ENCODE measurements at places on chromosomes 12 and 14.

GRCh38 chr14:100773331-100774163 is 46.9 kb downstream of the DLK1 start:
- no peak for DNase-seq

GRCh38 chr14:37843954-37844607 is 248.7 kb downstream of the TTC6 start:
- DNase-seq: no peak

DNA sequence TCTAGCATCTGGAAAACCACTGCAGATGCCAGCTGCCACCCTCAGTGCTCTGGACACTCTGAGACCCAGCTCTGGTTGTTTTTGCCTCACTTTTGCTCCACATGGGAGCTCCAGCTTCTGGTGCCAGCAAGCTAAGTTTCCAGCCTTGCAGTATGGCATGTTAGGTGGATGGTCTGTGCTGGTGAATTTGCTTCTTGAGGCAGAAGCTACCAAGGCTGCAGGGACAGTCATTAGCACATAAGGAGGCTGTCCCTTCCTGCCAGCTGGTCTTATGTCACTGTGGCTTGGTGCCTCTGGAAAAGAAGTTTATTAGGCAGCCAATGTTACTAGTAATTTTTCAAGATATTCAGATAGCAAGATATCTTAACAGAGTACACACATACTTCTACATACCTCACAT is 64.2 kb upstream of the CSRP2 start:
- DNase-seq: no peak

- no peak for DNase-seq
These were observed 6.5 kb downstream of the TPH2 start for GRCh38 chr12:71945121-71945520.

DNA sequence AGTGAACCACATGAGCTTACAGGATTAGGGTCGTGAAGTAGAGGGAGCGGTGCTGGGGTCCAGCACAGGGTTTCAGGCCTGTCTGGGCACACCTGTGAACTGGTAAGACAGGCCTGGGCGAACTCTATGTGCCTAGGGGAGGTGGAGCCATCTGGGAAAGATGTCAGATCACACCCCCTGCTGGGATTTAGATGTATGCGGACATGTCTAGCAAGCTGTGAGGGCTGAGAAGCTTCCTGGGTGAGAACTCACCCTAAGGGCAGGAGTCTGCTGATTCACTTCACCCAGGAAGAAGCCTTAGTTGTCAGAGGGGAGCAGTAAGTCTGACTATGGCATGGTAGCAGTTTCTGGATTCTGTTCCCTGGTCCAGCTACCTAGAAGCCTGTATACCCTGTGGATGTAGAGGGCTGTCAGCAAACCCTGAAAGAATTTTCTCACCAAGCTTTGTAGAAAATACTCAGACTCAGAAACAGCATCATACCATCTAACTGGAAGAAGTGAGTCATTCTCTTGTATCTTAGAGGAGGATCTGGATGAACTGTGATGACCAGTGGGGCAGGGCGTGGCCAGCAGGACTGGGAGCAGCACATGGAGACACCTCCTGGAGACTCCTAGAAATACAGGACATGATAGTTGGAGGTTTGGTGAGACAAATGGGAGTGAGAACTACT is 11.2 kb upstream of the PYGL start:
- DNase-seq: peak; percentile 18

DNA sequence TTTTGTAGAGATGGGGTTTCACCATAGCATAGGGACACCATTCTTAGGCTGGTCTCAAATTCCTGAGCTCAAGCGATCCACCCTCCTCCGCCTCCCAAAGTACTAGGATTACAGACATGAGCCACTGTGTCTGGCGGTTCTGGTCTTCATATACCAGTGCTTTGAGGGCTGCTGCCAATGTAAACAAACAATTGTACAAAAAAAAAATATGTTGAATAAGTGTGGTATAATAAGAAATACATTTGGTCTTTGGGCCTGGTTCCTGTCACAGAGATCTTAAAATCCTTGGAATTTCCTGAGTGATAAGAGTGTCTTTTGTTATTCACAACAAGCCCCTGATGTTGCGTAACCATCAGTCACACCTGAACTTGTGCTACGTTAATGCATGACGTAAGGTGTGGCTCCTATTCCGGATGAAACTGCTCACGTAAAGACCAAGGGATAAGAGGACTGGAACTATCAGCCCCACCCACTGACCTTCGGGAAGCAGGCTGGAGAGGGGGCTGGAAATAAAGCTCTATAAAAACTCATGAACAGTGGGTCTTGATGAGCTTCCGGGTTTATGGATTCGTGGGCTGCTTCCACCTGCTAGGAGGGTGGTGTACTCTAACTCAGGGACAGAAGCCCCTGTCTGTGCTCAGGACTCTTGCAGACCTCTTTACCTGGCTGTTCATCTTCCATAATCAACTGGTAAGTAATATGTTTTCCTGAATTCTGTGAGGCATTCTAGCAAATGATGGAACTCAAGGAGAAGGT is 16.5 kb upstream of the RIMKLB start:
- no peak for DNase-seq

GRCh38 chr12:103580026-103580425 is 7.0 kb upstream of the STAB2 start:
- no peak for DNase-seq

GRCh38 chr12:100796621-100797020 is 2.0 kb downstream of the ANO4 start:
- DNase-seq: no peak

DNA sequence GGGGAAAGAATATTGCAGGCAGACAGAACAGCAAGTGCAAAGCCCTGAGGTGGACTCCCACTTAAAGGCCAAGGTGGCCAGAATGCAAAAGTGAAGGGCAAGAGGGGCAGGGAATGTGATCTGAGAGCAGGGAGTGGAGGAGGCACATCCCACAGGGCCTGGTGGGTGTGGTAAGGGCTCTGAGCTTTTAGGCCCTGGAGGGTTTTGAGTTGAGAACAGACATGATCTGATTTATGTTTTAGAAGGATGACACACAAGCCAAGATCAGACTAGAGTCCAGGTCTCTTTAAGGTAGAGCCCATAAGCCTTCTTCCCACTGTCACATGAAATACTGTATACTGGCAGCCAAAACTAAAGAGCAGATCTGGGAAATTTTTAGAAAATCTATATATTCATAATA is 162.5 kb downstream of the SLC38A4 start:
- DNase-seq: no peak

- DNase-seq: no peak
These were observed 7.2 kb upstream of the MAP3K9 start for GRCh38 chr14:70816525-70816924.

DNA sequence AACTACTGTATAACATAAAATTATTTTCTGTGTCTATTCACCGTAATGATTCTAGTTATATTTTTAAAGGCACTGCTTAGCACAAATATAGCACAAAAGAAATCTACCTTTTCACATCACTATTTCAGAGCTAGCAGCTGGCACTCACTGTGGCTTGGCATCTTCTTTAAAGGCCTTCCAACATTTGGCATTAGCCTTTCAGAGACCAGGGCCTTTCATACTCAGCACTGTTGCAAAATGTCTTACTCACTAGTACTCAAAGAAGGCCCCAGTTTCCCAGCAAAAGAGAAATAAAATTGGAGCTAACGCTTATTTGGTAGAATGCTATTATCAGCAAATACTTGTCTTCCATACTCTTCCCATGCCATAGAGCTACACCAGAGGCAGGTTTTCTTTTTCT is 238.4 kb downstream of the MED13L start:
- DNase-seq: no peak

DNA sequence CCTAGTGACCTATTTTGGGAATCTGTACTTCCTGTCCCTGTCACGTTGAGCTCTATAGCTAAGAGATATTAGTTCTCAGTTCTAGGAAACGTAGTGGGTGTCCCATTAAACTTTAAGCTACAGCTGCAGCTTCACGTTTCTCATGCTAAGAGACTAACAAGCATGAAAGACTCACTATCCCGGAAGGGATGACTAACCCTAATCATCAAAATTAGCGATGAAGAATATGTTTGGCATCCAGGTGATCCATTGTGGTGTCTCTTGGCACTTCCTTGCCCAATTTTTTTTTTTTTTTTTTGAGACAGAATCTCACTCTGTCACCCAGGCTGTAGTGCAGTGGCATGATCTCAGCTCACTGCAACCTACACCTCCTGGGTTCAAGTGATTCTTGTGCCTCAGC is 11.0 kb upstream of the LALBA start:
- DNase-seq: no peak

DNA sequence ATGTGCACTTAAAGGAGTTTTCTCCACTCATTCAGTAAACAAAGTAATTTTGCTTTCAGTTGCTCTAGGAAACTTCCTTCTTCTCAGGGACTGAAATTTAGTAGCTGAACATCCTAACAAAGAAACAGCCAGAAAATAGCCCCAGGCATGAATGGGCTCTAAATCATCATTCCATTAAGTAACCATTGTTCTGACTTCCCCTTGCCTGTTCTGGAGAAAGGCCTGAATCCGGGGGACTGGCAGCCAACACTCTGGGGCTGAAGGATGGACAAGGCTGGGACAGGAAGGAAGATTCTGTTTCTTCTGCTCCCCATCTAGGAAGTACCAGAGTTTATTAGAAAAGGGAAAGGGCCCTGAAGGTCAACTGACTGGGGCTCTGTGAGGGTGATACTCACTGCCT is 104.5 kb downstream of the ESRRB start:
- DNase-seq: no peak

- no peak for DNase-seq
These were observed 194.4 kb upstream of the PPFIA2 start for GRCh38 chr12:81953541-81953940.

- no peak for DNase-seq
These were observed 29.3 kb upstream of the GAS2L3 start for GRCh38 chr12:100544165-100544564.

DNA sequence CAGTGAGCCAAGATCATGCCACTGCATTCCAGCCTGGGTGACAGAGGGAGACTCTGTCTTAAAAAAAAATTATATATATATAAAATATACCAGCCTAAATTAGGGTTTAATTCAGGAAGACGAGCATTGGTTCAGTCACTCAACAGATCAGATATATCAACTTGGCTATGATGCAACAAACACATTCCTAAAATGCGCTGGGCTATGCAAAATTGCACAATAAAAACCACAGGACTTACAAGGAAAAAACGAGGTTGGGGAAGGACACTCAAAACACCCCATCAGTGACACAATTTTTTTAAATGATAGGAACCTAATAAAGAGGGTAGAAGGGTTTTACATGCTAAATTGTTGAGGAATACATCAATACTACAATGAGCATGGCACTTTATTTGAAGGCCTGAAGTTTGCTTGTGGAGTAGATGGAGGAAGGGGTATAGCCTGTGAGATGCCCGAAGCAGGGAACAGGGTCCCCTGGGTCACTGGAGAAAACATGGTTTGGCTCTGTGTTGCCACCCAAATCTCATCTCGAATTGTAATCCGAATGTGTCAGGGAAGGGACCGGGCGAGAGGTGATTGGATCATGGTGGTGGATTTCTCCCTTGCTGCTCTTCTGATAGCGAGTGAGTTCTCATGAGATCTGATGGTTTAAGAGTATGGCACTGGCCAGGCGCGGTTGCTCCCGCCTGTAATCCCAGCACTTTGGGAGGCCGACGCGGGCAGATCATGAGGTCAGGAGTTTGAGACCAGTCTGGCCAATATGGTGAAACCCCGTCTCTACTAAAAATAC is 71.2 kb downstream of the TNFAIP2 start:
- DNase-seq: no peak

- DNase-seq: no peak
These were observed 52.5 kb upstream of the VASH1 start for GRCh38 chr14:76708771-76709170.

DNA sequence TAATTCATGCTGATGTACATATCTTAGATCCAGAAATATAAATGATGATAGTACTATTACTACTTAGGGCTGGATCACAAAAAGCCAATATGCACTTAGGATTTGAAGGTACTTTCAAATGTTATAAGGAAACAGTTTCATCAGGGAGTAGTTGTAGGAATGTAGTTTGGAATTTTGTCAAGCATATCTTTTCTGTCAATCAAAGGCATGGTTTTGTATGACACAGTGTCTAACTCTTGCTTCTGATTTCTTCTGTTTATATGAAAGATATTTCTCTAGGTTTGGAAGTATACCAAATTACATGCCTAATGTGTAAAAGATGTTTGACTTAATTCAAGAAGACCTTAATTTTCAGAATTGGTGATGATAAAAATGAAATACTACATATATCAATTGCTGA is 135.7 kb downstream of the RAD51B start:
- no peak for DNase-seq

DNA sequence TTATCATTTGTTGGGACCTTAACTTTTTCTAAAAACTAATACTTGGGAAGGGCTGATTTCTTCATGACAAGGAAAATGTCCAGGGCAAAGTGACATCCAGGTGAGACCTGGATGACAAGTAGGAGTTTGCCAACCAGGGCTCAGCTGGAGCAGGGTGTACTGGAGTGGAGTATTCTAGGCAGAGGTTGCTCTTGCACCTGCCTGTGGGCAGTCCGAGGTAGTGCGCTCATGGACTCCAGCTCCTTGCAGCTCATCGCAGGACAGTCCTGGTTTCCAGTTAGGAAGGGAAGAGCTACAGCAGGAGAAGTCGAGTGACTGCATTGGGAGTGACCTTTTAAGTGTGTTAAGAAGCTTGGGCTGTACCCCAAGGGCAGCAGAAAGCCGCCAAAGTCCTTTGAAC is 175.9 kb downstream of the PELI2 start:
- DNase-seq: no peak

- no peak for DNase-seq
These were observed 628 bp downstream of the TAS2R30 start for GRCh38 chr12:11133816-11134215.

GRCh38 chr14:104294983-104295680 is 156.7 kb downstream of the KIF26A start:
- no peak for DNase-seq
